ENCODE measurements at places on chromosomes 7 and 10.
A peak's percentile ranks its signal among the peaks of the same experiment; 100 is the strongest.

GRCh38 chr10:133260895-133261725 is 15.6 kb downstream of the ADAM8 start:
- H3K4me1 ChIP-seq, result peaks cover 7% of the 10 kb centered on the region
- H3K36me3 ChIP-seq, result no peaks in the 10 kb centered on the region
- peak; percentile 66 for DNase-seq
- peak overlapping the region; percentile 81 for H3K4me3 ChIP-seq

DNA sequence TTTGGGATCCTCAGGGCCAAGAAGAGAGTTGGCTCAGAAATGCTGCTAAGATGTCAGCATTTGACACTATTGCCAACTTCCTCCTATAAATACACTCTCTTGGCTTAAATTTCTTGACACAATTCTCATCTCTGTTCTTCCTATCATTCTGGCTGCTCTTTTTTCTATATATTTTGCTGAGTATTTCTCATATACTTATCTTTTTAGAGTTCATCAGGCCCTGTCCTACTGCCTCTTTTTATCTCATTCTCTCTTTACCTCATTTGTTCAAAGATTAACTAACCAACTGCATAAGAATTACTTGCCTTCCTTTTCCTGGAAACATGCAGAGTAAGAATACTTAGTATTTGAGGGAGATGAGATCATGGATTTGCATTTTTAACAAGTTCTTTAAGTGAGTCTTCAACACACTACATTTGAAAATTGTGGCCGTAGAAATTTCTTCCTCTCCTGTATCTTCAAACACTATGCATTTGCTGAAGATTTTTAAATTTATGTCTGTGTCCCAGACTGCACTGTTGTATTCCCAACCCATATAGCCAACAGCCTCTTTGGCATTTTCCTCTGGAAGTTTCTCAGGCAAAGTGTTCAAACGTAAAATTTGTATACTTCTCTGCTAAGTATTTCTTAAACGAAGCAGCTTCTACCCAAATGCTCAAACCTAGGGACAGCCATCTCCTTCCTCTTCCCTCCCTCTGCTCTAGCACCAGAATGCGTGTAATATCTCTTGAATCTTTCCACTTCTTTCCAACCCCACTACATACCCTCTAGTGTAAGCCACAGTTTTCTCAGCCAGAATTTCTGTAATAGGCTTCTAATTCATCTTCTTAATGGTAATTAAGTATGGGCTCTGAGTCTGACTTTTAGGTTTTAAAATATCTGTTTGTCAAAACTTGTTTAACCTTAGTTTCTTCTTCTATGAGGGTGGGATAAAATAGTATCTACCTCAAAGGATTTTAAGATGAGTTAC is 35.5 kb downstream of the ARL4A start:
- H3K4me3 ChIP-seq, result no peak overlapping the region
- no peak for DNase-seq
- H3K27me3 ChIP-seq, result no peaks in the 10 kb centered on the region
- no peak overlapping the region for H3K27ac ChIP-seq
- no peaks in the 10 kb centered on the region for H3K4me1 ChIP-seq

GRCh38 chr7:77531038-77531437 is 6.1 kb upstream of the PTPN12 start:
- no peak overlapping the region for H3K4me3 ChIP-seq
- no peaks in the 10 kb centered on the region for H3K36me3 ChIP-seq
- no peak overlapping the region for H3K27ac ChIP-seq
- H3K27me3 ChIP-seq, result no peaks in the 10 kb centered on the region

DNA sequence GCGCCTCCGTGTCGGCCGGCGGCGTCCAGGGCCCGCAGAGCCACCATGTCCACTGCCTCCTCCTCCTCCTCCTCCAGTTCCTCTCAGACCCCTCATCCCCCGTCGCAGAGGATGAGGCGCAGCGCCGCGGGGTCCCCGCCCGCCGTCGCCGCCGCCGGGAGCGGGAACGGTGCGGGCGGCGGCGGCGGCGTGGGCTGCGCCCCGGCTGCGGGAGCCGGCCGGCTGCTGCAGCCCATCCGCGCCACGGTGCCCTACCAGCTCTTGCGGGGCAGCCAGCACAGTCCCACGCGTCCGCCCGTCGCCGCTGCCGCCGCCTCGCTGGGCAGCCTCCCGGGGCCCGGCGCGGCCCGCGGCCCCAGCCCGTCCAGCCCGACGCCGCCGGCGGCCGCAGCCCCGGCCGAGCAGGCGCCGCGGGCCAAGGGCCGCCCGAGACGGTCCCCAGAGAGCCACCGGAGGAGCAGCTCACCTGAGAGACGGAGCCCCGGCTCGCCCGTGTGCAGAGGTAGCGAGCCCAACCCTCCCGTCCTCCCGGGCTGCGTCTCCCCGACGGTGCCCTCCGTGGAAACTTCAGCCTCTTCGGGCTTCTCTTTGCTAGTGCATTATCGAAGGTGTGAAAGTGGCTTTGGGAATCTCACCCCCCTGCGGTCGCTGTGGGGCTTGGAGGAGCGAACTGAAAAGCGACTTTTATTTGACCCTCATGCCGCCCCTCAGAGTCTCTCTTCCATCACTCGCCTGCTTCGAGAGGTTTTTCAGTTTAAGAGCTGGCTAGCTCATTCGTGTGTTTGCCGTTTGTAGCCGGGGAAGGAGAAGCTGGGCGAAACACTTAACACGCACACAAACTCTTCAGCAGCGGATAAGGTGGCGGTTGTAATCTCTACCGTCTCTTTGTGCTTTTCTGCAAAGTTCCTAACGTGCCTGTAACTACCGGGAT is 975 bp downstream of the GLCCI1 start:
- peak; percentile 64 for DNase-seq
- H3K4me3 ChIP-seq, result peak overlapping the region; percentile 96
- no peaks in the 10 kb centered on the region for H3K27me3 ChIP-seq
- H3K4me1 ChIP-seq, result peaks cover 12% of the 10 kb centered on the region

GRCh38 chr10:122492999-122493481 is 31.7 kb downstream of the HTRA1 start:
- H3K4me1 ChIP-seq, result no peaks in the 10 kb centered on the region
- no peaks in the 10 kb centered on the region for H3K27me3 ChIP-seq
- H3K27ac ChIP-seq, result no peak overlapping the region

- DNase-seq, result no peak
- H3K4me3 ChIP-seq, result no peak overlapping the region
- no peak overlapping the region for H3K27ac ChIP-seq
These were observed 48.2 kb downstream of the DYNC2I1 start for GRCh38 chr7:158904599-158904998.

- no peaks in the 10 kb centered on the region for H3K27me3 ChIP-seq
- H3K4me3 ChIP-seq, result no peak overlapping the region
- no peaks in the 10 kb centered on the region for H3K36me3 ChIP-seq
- H3K27ac ChIP-seq, result no peak overlapping the region
- H3K4me1 ChIP-seq, result peaks cover 16% of the 10 kb centered on the region
These were observed 3.5 kb downstream of the NRCAM start for GRCh38 chr7:108452707-108453106.

DNA sequence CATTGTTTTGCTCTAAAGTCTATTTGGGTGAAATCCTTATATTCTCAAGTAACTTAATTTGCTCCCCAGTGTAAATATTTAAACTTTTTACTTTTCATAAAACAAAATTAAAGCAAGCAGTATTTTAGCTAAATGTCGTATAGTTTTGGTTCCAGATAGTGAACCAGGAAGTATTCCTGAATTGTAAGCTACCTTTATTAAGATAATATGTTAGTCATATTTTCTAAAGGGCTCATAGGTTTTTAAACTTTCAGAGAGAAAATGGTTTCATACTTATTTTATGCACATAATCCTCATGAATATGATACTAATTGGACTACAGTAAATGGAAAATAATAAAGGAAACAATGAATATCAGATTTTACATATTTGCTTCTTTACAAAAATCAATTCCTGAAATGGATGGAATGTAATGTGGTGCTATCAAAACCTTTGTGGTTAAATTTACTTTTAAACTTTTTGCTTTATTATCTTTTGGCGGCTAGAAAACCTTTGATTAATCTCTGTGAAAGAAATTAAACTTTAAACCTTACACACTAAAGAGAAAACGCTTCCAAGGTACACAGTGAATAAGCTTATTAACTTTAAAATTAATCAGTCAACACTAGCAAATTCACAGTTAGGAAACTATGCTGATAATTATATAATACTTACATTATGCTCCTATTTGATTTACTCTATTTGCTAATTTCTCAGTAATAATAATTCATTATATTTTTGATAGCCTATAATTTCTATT is 76.6 kb upstream of the RHOBTB1 start:
- no peaks in the 10 kb centered on the region for H3K27me3 ChIP-seq
- H3K4me3 ChIP-seq, result no peak overlapping the region
- H3K36me3 ChIP-seq, result no peaks in the 10 kb centered on the region

DNA sequence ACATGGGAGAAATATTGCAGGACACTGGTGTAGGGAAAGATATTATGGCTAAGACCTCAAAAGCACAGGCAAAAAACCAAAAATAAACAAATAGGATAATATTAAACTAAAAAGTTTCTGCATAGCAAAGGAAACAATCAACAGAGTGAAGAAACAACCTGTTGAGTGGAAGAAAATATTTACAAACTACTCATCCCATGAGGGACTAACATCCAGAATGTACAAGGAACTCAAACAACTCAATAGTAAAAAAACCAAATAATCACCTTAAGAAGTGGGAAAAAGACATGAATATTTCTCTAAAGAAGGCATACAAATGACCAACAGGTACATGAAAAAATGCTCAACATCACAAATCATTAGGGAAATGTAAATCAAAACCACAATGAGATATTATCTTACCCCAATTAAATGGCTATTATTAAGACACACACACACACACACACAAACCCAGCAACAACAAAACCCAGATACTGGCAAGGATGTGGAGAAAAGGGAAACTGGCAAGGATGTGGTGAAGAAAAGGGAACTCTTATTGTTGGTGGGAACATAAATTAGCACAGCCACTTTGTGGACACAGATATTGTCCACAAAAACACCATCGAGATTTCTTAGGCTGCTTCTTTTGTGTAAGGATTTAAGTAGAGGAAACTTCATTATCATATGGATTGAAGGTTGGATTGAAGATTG is 9.8 kb upstream of the RAB18 start:
- H3K27me3 ChIP-seq, result no peaks in the 10 kb centered on the region
- H3K4me3 ChIP-seq, result no peak overlapping the region
- H3K36me3 ChIP-seq, result no peaks in the 10 kb centered on the region
- DNase-seq, result no peak
- no peaks in the 10 kb centered on the region for H3K4me1 ChIP-seq

- H3K27ac ChIP-seq, result no peak overlapping the region
- no peak overlapping the region for H3K4me3 ChIP-seq
- DNase-seq, result no peak
- no peaks in the 10 kb centered on the region for H3K36me3 ChIP-seq
These were observed 197.3 kb downstream of the PRPF18 start for GRCh38 chr10:13784067-13784466.

GRCh38 chr7:12970626-12971025 is 283.2 kb downstream of the ARL4A start:
- H3K4me1 ChIP-seq, result no peaks in the 10 kb centered on the region
- H3K36me3 ChIP-seq, result no peaks in the 10 kb centered on the region
- H3K4me3 ChIP-seq, result no peak overlapping the region

DNA sequence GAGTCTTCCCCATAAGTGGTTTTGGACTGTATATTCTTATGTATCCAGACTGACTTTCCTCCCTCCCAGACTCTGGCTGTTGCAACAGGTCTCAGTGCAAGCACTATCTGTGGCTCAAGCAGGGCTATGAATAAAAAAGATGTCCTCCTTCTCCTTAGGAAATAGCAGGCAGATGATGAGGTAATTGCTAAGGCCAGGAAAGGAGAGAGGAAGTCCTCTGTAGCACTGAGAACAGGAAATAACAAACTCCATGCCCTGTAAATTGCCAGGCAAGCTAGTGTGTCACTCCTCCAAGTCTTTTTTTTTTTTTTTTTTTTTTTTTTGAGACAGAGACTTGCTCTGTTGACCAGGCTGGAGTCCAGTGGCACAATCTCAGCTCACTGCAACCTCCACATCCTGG is 900.1 kb downstream of the TYW1 start:
- no peaks in the 10 kb centered on the region for H3K27me3 ChIP-seq
- no peak overlapping the region for H3K27ac ChIP-seq
- no peak overlapping the region for H3K4me3 ChIP-seq
- no peak for DNase-seq

DNA sequence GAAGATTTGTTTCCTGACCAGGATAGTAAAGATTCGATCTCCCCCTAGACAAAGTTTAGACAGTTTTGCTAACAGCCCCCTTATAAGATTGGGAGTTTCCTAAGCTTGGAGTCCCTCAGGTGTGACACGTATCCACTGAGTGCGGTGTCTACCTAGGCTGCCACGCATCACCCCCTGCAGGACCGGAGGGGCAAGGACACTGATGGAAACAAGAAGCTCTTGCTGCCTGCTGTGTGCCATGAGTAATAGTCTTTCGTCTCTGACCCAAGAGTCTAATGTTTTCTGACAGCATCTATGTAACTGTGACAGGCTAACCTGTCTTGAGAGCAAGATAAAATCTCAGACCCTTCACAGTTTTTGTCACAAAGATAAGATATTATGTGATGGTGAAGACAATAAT is 173.5 kb downstream of the SEMA3E start:
- H3K27ac ChIP-seq, result no peak overlapping the region
- no peak overlapping the region for H3K4me3 ChIP-seq
- H3K27me3 ChIP-seq, result no peaks in the 10 kb centered on the region
- no peaks in the 10 kb centered on the region for H3K36me3 ChIP-seq

GRCh38 chr7:141480953-141481352 is 70.3 kb upstream of the AGK start:
- H3K4me3 ChIP-seq, result no peak overlapping the region
- H3K36me3 ChIP-seq, result no peaks in the 10 kb centered on the region
- no peaks in the 10 kb centered on the region for H3K4me1 ChIP-seq
- H3K27me3 ChIP-seq, result no peaks in the 10 kb centered on the region
- no peak overlapping the region for H3K27ac ChIP-seq
- no peak for DNase-seq

GRCh38 chr10:94490789-94491039 is 54.9 kb upstream of the HELLS start:
- no peaks in the 10 kb centered on the region for H3K4me1 ChIP-seq
- H3K36me3 ChIP-seq, result no peaks in the 10 kb centered on the region
- H3K27ac ChIP-seq, result no peak overlapping the region
- no peak for DNase-seq
- no peak overlapping the region for H3K4me3 ChIP-seq

- no peak for DNase-seq
- no peaks in the 10 kb centered on the region for H3K36me3 ChIP-seq
- no peak overlapping the region for H3K4me3 ChIP-seq
- no peak overlapping the region for H3K27ac ChIP-seq
- H3K4me1 ChIP-seq, result no peaks in the 10 kb centered on the region
These were observed 22.8 kb upstream of the ADAMTS14 start for GRCh38 chr10:70649526-70649925.

- DNase-seq, result no peak
- no peaks in the 10 kb centered on the region for H3K27me3 ChIP-seq
- no peak overlapping the region for H3K4me3 ChIP-seq
These were observed 376.8 kb downstream of the EXOC4 start for GRCh38 chr7:133629701-133630100.

DNA sequence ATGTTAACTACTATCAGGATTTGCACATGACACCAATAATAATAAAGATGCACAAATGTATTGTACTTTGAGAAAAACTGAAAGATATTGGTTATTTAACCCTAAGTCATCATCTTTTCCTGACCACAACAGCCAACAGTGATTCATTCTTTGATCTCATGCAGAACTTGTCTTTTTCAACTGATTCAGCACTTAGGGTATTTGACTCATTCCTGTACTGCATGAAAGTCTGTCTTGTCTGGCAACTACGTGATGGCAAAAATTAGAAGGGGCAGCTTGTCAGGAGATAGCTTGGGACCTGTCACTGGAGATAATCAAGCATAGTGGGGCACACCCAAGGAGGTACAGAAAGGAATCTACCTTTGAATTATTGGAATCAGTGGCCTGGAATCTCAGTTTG is 77.8 kb upstream of the LRRC17 start:
- H3K4me3 ChIP-seq, result no peak overlapping the region
- no peak for DNase-seq

GRCh38 chr10:70651661-70652060 is 20.6 kb upstream of the ADAMTS14 start:
- H3K36me3 ChIP-seq, result no peaks in the 10 kb centered on the region
- H3K4me1 ChIP-seq, result no peaks in the 10 kb centered on the region
- no peak for DNase-seq
- no peak overlapping the region for H3K4me3 ChIP-seq
- H3K27ac ChIP-seq, result no peak overlapping the region
